ENCODE measurements at places on chromosomes 5 and 9.
A peak's percentile ranks its signal among the peaks of the same experiment; 100 is the strongest.

- peak; percentile 10 for DNase-seq
Observed at GRCh38 chr9:112074250-112075008, 100.7 kb downstream of the SUSD1 start.

- no peak for DNase-seq
Observed at GRCh38 chr9:121138561-121138960, 63.1 kb downstream of the RAB14 start.

DNA sequence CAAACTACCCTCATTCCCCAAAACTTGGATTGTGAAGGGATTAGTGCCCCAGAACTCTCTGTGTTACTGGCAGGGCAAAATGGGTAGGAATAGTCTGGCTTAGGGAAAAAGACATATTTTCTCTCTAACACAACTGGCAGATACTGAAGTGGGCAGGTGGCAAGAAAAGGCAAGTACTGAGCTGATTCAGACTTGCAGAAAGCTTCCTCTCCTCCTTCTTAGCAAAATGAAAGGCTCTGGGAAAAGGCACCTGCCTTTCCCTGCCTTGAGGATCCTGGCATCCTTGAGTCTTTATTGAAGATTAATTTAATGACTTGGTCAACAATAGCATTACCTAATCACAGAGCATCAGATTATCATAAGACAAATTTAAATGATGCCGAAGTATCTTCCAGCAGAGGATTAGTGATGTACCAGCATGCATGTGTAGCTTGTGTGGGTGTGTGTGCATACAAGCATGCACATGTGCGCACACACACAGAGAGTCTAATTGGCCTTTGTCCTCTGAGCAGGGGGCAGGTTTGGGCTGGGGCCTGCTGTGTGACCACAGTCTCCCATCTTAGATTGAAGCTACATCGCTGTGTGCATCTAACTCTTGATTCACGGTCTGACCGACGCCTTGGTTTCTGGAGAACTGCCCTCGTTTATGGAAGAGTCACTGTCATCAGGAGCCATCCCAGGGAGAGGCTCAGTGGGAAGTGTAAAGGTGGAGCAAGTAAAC is 294.8 kb downstream of the AOPEP start:
- no peak for DNase-seq

- no peak for DNase-seq
Observed at GRCh38 chr9:14405176-14405706, 91.3 kb upstream of the NFIB start.

- DNase-seq: no peak
Observed at GRCh38 chr5:17316970-17317459, 99.6 kb downstream of the BASP1 start.

Measured in activated naive CD4-positive, alpha-beta T cell (primary cell).